RWPE2 (cell line): ENCODE measurements at places on chromosomes 4 and X.

DNA sequence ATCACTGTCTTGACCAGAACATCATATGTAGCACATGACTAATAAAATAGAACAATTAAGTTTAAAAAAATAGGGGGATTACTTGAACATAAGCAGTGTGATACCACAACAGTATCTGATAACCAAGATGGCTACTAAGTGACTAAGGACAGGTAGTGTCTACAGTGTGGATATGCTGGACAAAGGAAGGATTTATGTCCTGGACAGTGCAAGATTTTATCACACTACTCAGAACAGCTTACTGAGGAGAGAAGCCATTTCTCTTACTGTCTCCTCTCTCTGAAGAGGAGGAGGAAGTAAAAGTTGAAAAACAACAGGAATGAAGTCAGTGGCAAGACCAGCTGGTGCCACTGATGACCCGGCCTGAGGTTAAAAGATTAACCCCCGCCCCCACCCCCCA lies 4.0 kb upstream of the SLC10A7 start:
- no peak for DNase-seq

DNA sequence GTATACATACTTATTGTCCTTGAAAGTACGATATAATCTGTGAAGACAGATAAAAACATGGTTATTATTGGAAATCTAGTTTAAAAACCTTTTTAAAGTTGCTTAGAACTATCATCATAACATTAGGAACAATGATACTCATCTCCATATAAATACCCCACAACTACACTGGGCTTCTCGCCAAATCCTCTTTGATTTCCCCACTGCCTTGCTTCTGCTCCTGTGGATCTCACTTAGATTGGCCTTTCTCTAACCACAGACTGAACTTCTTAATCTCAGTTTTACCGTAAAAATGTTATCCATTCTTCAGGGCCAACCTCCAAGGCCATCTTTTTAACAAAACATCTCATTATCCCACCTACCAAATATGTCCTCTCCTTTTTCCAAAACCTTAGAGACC lies 77.6 kb downstream of the PRKG2 start:
- no peak for DNase-seq

DNA sequence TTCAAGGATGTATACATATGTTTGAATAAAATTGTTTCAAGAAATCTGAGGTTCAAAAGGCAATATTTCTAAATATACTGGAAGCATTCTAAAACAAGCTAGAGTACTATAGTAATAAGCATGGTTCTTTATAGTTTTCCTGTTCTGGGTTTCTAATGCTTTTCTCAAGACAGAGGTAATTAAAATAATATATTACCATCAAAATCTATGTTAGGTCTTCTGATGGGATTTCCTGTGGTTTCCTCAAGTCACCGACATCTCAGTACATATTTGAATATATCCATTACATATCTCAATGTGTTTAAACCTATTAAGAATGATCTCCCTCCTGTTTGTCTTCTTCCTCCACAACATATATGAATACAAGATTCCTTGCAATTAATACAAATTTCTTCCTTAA lies 25.6 kb downstream of the ARSJ start:
- DNase-seq = no peak

DNA sequence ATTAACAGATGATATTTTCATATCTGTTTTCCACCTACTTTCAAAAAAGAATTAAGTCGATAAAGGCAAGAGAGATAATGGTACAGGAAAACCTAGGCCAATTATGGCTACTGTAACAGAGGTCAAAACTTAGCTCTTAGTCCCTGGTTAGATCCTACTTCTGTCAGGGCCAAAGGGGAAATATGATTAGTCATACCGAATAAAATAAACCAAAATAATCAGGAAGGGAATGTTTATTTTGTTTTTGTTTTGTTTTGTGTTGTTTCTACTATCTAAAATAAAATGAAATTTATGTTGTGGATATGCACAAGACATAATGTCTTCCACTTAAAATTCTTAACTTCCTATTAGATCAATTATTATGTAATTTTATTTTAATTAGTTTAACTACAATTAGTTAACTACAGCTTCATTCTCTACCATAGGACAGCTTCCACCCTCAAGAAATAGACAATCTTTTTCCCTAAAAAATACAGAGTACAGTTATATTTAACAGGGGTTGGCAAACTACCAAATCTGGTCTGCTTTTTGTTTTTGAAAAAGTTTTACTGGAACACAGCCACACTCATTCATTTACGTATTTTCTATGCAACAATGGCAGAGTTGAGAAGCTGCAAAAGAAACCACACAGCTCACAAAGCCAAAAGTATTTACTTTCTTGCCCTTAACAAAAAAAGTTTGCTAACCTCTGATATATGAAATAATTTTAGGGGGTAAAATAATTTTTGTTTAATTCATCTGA lies 25.4 kb downstream of the TMEM47 start:
- no peak for DNase-seq

DNA sequence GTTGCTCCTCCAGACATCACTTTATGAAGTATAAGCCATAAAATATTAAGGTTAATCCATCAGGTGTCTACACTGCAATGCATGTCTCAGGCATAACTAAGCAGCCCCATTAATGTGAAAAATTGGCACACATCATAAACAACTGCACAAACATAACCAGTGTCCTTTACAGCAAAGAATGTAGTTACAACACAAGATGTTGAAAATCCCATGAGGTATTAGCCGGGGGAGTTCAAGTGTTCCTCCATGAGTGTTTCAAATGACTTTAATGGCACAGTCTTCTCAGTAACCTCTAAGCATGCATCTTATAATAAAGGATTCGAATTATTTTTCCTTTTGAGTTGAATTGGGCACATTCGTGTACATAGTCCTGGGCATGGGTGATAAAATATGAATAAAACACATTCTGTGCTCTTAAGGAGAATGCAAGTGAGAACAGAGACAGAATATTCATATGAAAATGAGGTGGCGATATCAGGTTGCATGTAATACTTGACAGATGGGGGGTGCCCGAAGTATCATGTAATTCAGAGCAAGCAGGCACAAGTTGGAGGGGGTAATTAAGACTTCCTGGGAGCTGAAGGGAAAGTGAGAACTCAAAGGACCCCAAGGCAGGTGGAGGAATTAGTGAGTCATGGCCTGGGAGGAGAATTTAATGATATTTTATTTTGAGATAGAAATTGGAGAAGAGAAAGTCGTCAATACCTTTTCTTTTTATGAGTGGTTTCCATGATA lies 18.2 kb upstream of the VCX2 start:
- no peak for DNase-seq

DNA sequence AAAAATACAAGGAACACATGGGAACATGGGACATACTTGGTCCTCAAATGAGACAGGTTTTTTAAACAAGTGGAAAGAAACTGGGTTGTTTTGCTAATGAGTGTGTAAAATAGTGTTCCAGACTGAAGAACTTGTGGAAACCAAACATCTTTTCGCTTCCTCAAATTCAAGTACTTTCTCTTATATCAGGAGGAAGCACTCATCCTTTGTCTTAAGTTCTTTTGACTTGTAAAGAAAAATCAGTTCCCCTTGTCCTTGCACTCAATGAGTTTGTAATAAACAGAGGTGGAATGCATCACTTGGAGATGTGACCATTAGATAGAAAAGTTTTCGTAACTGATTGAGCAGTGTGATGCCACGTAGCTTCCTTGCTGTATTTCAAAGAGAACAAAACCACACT lies 101.1 kb downstream of the PHOX2B start:
- DNase-seq = no peak

GRCh38 chrX:11764602-11765067 lies 6.6 kb downstream of the MSL3 start:
- no peak for DNase-seq

DNA sequence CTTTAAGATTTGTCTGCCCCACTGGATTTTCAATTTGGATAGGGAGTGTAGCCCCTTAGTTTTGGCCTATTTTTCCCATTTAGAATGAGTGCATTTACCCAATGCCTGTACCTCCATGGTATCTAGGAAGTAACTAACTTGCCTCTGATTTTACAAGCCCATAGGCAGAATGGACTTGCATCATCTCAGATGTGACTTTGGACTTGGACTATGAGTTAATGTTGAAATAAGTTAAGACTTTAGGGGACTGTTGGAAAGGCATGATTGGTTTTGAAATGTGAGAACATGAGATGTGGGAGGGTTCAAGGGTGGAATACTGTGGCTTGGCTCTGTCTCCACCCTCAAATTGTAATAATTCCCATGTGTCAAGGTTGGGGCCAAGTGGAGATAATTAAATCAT lies 2480.2 kb downstream of the PCDH7 start:
- no peak for DNase-seq

- no peak for DNase-seq
Measured at GRCh38 chrX:150574559-150575418, 6.4 kb downstream of the MTM1 start.

- DNase-seq = peak; percentile 45
Measured at GRCh38 chr4:117084866-117085701, at the start of gene TRAM1L1. Gene TRAM1L1 (minus strand): TSS chr4:117085576. CDS start chr4:117085393, 183 bp downstream.

- no peak for DNase-seq
Measured at GRCh38 chr4:5157791-5158770, 106.8 kb downstream of the STK32B start.

GRCh38 chrX:31487951-31488350 lies 416.1 kb upstream of the FTHL17 start:
- no peak for DNase-seq

- DNase-seq = no peak
Measured at GRCh38 chrX:39689376-39690104, 408.2 kb downstream of the BCOR start.

- DNase-seq = no peak
Measured at GRCh38 chrX:53320543-53321229, 39.3 kb upstream of the IQSEC2 start.

DNA sequence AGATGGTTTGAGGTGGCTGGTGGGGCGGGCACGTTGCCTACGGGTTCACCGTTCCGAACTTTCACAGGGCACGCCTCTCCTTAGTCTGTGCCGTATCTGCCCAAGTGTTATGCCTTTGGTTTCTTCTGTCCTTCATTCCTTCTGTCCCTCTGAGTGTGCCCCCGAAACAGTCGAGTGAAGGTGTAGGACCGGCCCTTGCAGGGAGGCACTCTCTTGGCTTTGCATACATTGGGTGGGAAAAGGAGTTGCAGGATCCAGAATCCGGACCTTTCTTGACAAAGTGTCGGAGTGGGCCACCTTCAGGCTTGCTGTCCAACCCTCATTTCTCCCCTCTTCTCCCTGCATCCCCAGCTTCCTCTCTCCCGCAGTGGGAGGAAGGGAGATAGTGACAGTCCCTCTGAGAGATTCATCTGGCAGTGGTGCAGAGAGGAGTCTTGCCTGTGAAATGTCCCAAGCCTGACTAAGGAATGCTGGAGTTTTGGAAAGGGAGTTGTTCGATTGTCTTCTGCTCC lies 569 bp downstream of the ARFIP1 start:
- no peak for DNase-seq
